Iris pigment epithelial cell (primary cell): ENCODE measurements at places on chromosomes 11 and 22.

- no peak for DNase-seq
Measured at GRCh38 chr11:119777940-119778339, 48.9 kb upstream of the NECTIN1 start.

DNA sequence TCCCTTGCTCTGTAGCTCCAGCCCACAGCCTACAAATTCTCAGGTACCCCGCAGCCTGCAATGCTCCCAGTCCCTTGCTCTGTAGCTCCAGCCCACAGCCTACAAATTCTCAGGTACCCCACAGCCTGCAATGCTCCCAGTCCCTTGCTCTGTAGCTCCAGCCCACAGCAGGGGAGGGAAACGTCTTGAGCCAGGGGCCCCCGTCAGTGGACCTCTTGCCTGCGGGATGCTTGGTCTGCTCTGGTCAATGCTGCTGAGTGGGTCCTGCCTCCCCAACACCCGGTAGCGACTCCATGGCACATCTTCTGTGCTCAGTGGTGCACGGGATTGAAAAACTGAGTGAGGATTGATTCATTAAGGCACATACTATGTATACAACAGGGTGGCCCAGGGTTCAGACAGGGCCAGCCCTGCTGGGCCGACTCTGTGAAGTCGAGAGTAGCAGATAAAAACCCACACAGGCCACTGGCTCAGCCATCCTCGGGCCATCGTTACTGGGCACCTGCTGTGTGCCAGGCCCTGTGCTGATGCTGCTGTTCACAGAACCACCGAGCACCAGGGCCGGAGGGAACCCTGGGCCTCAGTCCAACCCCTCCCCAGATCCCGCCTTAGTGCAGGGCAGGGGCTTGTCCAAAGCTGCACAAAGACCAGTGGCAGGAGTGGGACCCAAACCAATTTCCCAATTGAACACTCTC, 69.7 kb downstream of the MYO7A start:
- no peak for DNase-seq

DNA sequence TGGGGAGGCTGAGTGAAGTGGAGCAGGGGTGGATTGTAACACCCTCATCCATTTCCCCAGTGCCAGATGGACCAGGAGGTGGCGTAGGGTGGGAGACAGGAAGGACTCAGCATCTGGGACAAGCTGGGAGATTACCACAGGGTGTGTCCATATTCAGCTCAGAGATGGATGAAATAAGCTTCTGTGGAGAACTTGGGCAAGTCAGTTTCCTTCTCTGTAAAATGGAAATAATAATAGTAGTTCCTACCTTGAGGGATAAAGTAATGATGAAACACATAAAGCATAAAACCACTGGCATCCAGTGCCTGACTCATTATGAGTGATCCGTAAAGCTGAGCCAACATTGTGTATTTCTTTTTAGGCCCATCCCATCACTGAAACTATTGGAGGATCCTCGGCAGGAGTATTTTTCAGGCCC, 607 bp upstream of the ROBO4 start:
- peak; percentile 93 for DNase-seq

DNA sequence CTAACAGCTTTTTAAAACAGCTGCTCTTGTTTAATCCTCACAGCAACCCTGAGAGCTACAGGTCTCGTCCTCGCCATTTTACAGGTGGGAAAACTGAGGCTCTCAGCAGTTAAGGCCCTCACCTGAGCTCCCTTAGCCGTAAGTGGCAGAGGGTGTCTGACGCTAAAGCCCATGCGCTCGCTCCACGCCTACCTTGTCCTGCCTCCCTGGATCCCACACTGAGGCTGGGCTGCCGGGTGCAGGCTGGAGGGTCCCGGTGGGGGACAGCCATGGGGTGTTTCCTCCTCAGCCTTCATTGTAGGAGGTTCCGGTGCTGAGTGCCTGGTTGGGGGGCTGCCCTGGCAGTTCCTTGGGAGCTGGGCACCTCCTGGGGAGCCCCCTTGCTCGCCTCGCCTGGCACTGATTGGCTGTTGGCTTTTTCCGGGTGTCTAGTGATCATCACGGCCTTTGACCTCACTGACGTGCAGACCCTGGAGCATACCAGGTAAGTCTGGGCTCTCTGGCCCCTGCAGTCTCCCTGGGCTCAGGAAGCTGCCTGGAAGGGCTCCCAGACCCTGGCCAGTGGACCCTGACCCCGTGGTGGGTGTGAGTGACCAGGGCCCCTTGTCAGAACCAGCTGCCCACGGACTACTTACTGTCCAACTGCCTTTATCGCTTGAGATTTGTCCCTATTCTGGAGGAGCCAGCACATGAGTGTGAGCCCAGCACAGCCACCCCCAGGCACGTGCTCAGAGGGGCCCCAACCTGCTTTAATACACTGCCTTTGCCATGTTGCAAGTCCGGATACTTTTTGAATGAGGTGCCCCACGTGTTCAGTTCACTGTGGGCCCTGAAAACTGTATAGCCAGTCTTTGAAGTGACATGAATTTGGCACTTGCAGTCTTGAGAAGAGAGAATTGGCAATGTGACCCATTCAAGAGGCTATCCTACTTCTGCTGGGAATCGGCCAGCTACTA, 12.6 kb downstream of the RAB36 start:
- no peak for DNase-seq

GRCh38 chr11:32105871-32106560, 15.1 kb downstream of the RCN1 start:
- DNase-seq: no peak

DNA sequence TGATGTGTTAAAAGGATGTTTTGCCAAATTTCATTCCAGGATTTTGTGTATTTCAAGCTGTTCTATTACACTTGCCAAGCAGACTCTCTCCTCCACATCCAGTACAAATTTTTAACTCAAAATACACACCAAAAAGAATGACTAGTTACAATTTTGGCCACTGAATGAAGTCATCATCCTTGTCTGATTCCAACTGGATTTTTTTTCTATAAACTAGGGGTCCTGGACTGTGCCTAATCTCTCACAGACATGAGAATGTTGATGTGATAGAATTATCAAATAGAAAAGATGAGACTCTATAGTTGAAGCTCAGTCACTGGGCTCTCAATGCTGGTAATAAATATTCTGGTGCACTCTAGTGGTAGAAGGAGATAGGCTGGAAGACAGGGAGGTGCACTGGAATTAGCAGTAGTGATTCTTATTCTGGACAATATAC, 85.8 kb downstream of the FANCF start:
- peak; percentile 48 for DNase-seq

DNA sequence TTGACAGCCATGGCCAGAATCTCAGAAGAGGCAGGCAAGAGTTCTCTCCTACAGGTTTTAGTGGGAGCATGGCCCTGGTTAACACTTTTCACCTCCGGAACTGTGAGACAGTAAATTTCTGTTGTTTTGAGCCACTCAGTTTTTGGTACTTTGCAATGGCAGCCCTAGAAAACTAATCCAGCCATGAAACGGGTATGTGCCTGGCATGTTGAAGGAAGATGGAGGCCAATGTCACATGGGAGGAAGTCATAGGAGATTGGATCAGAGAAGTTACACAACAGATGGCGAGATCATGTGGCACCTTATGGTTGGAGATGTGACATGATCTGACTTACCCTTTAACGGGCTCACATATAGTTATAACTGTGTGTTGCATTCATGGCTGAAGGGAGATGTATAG, 63.2 kb upstream of the EED start:
- no peak for DNase-seq

- DNase-seq: no peak
Measured at GRCh38 chr22:32571761-32572160, 97.2 kb downstream of the FBXO7 start.

DNA sequence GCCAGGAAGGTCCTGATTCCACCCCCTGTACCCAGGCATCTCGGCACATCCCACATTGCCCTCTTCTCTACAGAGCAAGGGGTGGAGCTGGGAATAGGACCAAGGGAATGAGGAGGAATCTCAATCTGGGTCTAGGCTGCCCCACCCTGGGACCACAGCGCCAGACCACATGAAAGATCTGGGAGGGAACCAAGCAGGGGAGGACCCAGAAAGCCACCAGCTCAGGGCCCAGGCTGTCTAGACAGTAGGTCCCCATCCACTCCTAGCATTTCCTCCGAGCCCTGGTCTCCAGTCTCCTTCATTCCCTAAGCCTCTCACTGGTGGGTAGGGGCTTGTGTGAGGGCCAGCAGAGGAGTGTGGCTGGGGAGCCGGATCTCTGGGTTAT, 11.6 kb downstream of the PHLDB1 start:
- DNase-seq: peak; percentile 66

- DNase-seq: no peak
Measured at GRCh38 chr22:44640618-44641155, 61.3 kb upstream of the PRR5 start.

GRCh38 chr11:953512-953911, 27.8 kb downstream of the AP2A2 start:
- no peak for DNase-seq

- no peak for DNase-seq
Measured at GRCh38 chr11:67663532-67664212, 10.8 kb downstream of the ALDH3B2 start.

- no peak for DNase-seq
Measured at GRCh38 chr11:126592496-126593410, 237.3 kb downstream of the ST3GAL4 start.

DNA sequence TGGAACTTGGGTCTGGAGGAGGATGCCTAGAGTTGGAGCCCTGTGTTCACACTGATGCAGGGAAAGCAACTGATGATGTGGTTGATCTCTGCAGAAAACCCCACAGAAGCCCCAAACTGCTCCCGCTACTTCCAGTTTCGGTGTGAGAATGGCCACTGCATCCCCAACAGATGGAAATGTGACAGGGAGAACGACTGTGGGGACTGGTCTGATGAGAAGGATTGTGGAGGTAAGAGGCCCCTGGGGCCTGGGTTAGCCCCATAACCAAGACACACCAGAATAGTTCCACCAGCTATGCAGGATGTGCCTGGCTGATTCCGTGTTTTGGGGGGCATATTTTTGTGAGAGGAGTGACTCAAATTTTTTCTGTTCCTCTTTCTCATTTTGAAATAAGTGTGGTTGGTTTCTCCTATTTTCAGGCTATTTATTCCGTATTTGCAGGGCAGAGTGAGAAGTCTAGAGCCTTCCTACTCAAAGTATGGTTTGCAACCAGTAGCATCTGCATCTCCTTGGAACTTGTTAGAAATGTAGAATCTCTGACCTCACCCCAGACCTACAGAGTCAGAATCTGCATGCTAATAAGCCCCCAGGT, 137.3 kb upstream of the SORL1-AS1 start:
- no peak for DNase-seq

DNA sequence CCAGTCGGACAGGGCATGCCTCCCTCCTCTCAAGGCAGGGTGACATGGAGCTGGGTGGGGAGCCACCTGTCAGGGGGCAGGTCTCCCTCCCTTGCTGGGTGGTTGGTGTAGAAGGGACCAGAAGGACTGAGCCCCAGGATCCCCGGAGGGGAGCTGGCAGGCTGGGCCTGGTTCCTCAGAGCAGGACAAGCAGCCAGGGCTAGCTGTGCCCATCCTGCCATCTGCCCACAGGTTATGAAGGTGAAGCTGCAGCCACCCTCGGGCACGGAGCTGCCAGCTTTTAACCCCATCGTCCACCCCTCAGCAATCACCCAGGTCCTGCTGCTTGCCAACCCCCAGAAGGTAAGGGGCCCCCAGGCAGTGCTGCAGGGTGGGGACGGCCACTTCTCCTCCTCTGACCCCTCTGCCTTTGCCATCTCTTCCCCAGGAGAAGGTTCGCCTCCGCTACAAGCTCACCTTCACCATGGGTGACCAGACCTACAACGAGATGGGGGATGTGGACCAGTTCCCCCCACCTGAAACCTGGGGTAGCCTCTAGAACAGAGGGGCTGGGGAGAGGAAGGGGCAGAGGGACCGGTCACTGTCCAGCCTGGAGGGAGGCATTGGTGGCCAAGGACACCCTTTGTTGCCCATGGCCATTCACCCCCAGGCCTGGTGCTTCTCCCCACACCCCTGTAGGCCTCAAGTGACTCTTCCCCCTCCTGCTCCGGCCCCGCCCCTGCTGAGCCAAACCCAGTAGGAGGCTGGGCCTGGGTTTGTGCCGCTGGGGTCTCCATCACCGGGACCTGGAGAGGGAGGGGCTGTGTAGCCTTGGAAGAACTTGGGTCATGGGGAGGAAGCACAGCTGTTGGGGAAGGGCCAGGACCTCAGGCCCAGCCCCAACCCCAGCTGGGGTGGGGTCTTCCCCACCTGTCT, 7.0 kb upstream of the SH3BP1 start:
- no peak for DNase-seq

DNA sequence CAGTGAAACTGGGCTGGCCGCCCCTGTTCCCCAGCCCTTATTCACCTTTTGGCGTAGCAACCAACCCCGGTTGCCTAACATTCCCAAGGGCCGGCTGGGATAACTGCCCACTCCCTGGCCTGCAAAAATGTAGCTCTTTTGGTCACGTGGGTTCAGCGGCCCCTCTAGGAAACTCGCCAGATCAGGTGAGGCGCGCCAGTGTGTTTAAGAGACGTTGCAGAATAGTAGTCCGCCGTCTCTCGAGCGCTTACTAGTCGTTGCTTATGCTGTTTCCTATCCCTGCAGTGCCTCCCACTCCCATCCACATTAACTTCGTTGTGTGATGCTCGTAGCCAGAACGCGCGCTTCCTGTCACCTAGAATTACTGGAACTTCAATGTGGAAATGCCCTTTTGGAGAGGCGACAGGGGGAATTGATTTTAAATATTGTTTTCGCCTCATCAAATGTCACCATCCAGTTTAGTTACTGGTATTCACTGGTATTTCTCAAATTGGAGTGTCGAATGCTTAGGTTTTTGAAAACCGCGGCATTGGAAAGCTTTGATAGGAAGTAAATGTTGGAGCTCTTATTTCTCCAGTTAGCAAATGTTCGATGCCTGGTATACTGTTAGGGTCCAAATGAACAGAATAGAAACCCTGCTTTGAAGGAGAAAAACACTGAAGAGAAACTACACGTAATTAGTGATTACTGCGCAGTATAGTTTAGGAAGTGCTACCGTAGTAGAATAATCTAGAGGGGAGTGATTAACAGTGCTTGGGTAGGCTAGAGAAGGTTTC, 823 bp downstream of the CEP57 start:
- DNase-seq: peak; percentile 68

GRCh38 chr11:7089328-7090251, 792 bp downstream of the RBMXL2 start:
- no peak for DNase-seq

- DNase-seq: no peak
Measured at GRCh38 chr22:20140107-20140445, 8.5 kb downstream of the ZDHHC8 start.

DNA sequence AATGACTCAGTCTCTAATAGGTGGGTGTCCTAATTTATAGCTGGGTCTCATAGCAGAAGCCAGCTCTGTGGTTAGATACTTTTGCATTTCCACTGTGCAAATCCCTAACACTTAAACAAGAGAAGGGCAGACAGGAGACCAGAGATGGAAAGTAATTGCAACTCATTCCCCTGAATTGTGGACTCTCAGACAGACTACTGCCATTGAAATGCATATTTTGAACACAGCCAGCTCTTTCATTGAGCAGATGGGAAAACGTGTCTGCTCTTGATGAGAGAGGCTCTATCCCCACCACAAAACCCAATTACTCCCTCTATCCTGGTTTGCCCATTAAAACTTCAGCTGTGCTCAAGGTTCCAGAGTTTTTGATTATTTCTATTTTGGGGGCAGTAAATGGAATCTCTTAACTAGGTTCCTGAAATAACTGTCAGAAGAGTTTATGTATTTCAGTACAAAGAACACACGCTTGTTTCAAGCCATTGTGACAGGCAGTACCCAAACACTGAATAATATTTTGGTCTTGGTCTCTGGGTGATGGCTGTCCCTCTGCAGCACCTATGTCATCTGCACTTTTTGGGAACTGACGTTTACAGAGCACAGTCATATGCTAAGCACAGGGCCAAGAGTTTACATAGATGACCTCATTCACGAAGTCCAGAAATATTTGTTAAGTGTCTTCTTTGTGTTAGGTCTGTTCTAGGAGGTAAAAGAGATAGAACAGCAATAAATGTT, 41.7 kb downstream of the FAM227A start:
- DNase-seq: peak; percentile 35
